ENCODE measurements at places on chromosomes 6 and 20.

DNA sequence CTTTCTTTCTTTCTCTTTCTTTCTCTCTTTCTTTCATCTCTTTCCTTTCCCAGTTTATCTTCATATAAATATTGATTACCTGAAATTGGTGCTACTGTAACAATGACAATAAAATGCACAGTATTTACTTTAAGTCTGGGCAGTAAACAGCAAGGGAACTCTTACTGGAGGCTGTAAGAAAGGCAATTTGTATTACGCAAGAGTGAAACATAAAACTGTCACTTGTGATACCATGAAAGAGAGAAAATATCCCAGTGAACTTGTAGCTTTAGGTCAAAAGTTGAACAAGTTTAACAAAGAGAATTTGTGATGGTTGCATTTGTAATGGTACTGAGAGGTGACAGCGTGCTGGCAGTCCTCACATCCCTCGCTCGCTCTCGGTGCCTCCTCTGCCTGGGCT lies 80.0 kb downstream of the EYS start:
- DNase-seq = no peak

DNA sequence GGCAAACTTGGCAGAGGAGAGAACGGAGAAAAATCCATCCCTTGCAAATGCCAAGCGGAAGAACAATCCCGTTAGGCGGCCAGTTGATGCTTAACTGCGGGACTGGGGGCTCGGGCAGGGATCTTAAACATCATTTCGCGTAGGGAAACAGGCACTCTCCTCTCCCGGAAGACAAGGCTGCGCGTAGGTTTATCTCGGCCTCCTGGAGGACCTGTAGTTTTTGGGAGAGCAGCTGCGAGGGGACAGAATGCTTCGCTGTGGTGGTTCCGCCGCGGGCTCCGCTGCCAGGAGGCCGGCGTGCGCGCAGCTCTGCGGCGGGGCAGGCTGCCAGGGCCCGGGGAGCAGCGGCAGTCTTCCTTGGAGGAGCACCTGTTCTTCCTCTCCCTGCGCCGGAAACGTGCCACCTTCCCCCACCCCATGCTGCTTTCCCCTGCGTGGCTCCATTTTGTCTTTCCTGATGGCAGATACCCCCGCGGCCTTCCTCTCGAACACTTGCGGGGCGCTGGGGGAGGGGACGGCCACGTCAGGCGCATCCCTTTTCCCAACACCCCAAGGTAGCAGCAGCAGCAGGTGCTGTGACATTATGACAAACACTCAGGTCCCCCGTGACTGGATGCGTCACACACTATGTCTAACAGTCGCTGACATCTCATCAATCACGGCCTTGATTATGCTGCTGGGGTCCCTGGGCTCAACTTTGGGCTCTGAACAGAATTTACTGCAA lies 230.7 kb upstream of the BTBD3 start:
- DNase-seq = no peak

- no peak for DNase-seq
Observed at GRCh38 chr6:122180132-122180531, 219.3 kb upstream of the HSF2 start.

DNA sequence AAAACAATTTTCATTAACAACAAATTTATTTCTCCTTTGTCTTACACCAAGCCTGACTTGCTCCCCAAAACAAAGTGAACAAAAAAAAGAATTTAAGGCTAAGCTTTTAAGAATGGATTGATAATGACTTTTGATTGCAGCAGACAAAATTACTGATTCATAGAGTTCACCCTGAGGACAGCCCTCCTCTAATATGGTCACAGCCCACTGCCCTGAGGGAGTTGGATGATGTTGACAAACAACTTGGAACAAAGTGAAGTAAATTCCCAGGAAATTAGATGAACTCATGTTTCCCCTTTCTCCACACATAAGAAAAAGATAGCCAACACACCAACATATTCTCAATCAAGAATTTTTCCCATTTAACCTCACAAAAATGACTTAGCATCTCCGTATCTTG lies 7.7 kb upstream of the ISM1 start:
- no peak for DNase-seq

- DNase-seq = no peak
Observed at GRCh38 chr6:29791786-29792122, 35.9 kb upstream of the HLA-G start.

DNA sequence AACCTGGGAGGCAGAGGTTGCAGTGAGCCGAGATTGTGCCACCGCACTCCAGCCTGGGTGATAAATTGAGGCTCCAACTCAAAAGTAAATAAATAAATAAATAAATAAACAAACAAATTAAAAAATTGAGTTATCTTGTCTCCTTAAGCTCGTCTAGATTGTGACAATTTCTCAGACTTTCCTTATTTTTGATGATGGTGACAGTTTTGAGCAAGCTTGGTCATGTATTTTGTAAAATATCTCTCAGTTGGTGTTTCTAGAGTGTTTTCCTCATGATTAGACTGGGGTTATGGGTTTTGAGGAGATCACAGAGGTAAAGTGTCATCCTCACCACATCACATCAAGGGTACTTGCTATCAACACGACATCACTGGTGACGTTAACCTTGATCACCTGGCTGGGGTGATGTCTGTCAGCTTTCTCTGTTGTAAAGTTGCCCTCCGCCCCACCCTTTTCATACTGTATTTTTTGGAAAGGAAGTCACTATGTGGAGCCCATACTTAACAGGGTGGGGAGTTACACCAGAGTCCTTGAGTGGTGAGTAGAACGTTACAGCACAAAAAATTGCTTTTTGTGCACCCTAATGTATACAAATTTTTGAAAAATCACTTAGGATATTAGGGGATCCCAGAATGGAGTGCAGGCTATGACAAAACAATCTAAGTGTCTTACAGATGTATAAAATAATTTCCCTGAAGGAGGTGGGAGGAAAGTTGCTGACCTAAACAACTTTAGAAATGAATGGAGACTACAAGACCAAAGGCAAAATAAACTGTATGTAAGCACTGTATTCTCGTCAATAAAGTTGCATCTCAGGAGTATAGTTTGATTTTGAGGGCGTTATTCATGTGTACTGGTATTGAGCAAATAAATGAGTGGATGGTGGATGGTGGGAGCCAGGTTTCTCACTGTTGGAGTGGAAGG lies 116.4 kb upstream of the SGK1 start:
- DNase-seq = no peak

DNA sequence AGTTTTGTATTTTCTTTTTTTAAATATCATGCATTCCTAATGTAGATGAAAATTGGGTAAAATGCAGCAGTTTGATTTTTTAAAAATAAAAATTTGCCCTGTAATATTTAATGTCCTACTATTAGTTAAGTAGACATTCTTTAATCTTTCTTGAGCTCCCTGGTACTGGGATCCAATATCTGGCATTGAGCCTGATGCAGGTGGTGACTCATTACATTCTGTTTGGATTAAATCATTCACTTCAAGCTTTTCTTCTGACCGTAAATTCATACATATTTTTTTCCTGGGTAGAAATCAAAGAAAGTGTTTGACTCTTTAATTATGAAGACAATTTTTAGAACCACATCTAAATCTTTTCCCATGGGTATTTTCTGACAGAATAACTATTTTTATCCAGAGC lies 768.8 kb upstream of the SLC35B3 start:
- DNase-seq = no peak

GRCh38 chr6:34113532-34113931 lies 32.4 kb downstream of the GRM4 start:
- DNase-seq = no peak

GRCh38 chr6:32167761-32168262 lies 3.4 kb downstream of the EGFL8 start:
- no peak for DNase-seq

GRCh38 chr6:39665861-39666260 lies 59.3 kb downstream of the KIF6 start:
- no peak for DNase-seq

GRCh38 chr20:25251558-25251957 lies 3.7 kb downstream of the PYGB start:
- no peak for DNase-seq

- DNase-seq = peak; percentile 13
Observed at GRCh38 chr20:20083807-20084206, 31.5 kb downstream of the CFAP61 start.

DNA sequence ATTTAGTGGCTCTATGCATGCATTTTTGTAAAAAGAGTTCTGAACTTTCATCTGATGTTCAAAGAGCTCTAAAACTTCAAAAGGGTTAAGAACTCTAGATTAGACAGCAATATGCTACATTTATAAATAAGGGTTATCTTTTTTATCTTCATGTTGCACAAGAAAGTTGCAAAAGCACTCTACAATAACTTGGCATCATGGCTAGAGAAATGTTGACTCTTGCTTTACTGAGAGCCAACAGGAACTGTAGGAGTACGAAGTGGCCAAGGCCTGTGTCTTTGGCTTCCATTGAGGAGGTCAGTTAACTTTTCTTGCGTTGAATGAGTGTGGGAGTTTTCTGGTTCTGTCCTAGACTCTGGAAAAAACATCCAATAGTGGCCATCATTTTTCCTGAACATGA lies 516.9 kb downstream of the TFAP2B start:
- DNase-seq = no peak

DNA sequence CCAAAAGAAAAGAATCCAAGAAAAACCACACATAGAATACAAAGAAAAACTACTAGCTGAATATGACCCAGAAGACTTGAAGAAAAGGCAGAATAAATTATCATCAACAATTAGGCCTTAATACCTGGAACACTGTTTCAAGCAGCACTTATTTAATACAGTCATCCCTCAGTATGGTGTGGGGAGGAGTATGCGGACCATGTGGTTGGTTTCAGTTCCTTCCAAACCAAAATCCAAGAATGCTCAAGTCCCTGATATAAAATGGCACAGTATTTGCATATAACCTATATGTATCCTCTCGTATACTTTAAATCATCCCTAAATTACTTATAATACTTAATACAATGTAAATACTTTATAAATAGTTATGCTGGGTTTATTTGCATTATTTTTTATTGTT lies 16.1 kb downstream of the CDK19 start:
- DNase-seq = no peak

DNA sequence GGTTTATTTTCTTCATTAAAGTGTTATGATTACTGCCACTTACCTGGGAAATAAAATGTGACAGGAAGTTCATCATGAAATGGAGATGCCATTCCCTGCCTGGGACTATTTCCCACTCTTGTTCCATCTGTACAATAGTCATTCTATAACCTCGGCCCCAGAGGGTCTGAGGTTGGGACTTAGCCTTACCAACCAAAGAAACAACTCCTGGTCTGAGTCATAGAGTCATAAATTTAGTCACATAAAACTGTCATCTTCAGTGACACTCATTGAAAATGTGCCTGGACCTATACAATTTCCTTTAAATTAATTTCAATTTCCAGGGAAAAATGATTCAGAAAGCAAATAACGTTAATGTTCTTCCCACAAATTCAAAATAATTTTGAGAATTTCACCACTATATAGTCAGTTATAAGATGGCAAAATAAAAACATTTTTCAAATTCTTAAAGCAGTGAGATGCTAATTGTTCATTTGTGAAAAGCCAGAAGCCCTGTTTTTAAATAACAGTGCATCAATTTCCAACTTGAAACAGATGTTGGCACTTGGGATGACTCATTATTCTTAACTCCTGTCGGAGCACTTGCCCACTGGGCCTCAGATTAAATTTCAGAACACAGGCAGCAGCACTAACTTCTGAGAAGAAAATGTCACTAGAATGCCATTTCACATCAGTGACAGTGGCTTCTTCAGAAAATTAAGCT lies 201.2 kb upstream of the SMLR1 start:
- DNase-seq = no peak

DNA sequence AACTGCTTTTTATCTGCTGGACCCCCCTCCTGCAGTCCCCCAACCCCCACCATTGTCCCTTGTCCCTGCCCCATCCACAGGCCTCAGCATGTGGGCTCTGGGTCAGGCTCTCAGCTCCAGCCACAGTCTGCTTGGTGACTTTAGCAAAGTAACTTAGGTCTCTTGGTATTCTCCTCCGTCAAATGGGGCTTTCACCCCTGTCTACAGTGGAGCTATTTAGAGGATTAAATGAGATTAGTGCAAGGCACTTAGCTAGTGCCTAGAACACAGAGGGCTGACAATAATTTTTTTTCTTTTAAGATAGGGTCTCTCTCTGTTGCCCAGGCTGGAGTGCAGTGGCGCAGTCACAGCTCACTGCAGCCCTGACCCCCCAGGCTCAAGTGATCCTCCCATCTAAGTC lies 71.9 kb downstream of the TCP11 start:
- DNase-seq = no peak

GRCh38 chr6:25630508-25631278 lies 21.3 kb upstream of the SCGN start:
- DNase-seq = no peak

- DNase-seq = peak; percentile 53
Observed at GRCh38 chr6:34237722-34238584, 1.3 kb downstream of the HMGA1 start.

- DNase-seq = no peak
Observed at GRCh38 chr20:11083841-11084240, 410.0 kb upstream of the JAG1 start.

Data from hematopoietic multipotent progenitor cell treated with erythropoietin and hydrocortisone succinate and interleukin-3 and kit ligand, for 15 days (in vitro differentiated cells).